ENCODE measurements at places on chromosomes 3 and 15.

GRCh38 chr3:13149330-13150108 lies 76.3 kb upstream of the IQSEC1 start:
- DNase-seq, result no peak

DNA sequence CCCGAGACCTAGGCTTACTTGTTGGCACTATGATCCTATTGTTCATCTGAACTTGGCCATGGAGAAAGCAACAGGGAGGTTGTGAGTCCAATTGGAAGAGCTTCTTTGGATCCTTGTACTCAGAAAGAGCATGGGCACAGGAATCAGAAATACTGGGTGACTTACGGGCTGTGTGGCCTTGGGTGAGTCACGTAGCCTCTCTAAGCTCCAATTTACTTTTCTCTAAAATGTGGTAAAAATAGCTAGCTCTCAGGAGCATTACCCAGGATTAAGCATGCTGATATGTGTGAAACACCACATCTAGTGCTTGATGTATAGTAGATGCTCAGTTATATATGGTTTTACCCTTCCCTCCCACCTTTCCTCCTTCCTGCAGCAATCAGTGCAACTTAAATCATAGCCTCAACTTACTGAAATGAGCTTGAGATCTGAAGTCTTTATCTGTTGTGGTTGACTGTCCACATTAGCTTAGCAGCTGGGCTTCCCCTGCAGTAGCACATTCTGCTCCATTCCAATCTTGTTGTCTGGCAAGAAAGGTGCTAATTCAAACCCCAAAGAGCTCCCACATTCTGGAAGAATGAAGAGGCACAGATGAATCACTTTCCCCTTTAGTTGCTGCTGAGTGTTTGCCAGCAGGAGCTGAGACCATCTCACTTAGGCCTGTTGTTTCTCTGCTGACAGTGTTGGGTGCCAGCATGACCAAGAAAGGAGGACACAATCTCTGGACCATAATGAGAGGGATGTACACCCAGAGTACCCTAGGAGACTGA lies 299.1 kb upstream of the TRIM42 start:
- no peak for DNase-seq

DNA sequence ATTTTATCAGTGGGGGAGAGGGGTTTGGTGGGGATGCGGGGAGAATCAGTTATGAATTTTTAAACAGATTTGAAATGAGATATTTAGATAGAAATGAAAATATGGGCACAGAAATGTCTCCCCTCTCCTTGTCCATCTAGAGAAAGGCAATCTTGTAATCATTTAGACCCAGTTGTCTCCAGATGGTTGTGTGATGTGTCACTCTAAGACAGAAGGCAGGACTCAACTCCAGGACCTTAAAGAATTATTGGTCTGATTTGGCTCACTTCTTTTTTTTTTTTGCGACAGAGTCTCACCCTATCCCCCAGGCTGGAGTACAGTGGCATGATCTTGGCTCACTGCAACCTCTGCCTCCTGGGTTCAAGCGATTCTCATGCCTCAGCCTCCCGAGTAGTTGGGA lies 77.2 kb downstream of the EOMES start:
- no peak for DNase-seq

GRCh38 chr3:50890688-50891344 lies 216.1 kb downstream of the DOCK3 start:
- no peak for DNase-seq

DNA sequence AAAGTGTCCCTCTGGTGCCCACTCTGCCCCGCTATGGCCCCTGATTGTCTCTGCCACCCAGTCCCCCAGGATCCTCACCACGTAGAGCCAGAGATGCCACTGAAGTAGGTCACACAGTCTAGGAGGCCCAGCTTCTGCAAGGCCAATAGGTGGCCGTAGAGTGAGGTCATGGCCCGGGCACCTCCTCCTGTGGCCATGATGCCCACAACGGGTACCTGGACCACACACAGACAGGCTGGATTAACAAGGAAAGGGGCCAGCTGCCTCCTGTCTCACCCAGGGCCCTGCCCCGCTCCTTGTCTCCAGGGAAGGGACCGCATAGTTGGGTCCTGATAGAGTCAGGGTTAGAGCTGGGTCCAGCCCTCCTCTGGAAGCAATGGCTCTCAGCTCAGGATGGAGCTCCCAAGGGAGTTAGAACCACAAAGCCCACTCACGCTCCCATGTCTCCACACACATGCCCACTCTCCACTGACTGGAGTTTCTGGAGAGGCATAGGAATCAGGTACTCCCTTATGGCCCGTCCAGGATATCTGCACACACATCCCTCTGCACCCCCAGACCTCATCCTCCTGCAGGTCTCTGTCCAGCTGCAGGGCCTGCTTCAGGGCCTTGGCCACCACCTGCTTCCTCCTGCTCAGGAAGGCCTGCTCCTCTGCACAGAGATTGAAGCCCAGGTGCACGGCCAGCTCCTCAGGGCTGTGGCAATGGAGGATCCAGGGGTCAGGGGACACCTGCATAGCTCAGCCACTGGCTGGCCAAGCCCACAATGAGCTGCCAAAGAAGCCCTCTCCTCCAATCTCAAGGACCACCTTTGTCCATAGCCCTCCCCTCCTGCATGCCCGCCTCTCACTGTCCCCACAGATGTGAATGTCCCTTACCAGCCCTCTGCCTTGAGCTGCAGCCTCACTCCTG lies 13.2 kb downstream of the PLA2G4D start:
- DNase-seq, result no peak

All from stimulated activated CD4-positive, alpha-beta T cell treated with anti-CD3 and anti-CD28 coated beads, Interleukin-1b, Interleukin-23, amount 100 ng/mL, for 1 hour (primary cell).